ENCODE measurements at places on chromosomes 6 and 20. TPM values are rescaled to one million over a fixed set of nuclear protein-coding genes. Genes with fewer than 3 reads are reported as not detected.

GRCh38 chr6:46420921-46421638 lies 70.2 kb downstream of the RCAN2 start:
- no peak for DNase-seq

DNA sequence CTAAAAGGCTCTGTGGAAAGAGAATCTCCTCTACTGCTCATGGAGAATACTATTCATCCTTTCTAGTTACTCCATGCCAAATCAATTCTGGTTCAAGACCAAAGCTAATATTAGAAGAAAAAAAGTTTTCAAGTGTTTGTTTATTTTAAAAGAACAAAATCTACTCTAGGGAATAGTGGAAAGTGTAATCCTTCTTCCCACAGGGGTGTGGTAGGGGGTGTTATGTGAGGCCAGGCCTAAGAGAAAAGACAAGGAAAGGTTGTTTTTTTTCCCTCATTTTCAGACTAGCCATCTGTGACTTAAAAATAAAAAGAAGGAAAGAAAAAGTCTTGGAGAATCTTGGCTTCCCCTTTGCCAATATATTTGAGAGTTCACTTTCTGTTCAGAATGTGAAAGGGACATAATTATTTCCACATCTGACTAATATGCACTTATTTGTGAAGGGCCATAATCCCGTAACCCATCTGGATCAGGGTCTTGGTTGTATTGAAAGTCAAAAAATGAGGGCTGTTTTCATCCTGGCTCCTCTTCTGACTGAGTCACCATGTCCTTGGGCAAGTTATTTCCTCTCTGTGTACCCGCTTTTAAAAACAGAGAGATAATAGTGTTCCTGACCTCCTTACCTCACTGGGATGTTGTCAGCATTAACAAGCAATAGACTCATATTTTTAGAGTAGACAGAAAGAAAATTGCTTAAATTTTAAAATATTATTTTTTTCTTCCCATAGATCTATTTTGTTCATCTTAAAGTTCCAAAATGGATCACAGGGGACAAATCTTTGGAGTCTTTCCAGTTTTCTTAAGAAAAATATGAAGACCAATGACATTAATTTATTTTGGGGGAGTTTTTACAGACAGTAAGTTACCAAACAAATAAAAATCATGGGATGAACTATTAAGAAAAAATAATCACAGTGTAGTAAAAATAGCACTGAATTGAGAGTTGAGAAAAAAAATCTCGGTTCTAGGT lies 233.7 kb downstream of the IBTK start:
- no peak for DNase-seq

DNA sequence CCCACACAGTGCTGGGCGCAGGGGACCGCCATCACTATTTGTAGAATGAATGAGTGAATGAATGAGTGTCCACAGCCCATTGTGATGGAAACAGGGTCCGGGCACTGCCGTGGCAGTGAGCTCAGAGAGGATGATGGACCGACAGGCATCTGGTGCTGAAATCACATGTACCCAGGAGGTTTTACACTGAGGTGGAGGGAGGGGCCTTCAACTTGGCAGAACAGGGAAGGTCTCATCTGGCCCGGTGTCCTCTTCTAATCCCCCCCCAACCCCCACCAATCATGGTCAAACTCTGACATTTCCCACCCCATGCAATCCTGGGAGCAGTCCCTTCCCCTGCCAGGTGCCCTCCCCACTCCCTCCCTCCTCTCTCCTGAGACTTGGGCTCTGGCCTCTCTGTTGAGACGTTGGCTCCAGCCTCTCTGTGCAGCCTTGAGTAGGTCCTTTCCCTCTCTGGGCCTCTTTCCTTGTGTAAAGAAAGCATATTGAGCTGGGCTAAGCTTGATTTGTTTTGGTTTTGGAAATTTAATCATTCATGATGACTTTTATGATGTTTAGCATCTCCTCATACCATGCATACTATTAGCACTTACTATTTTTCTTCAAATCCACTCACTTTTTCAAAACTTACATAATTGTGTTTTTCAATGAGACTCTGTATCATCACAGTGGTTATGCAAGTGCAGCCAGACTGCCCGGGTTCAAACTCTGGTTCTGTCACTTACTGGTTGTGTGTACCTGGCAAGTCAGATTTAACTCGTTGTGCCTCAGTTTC lies 10.8 kb downstream of the KIAA1755 start:
- DNase-seq = no peak

GRCh38 chr6:126181173-126181741 lies 158.7 kb upstream of the CENPW start:
- no peak for DNase-seq

DNA sequence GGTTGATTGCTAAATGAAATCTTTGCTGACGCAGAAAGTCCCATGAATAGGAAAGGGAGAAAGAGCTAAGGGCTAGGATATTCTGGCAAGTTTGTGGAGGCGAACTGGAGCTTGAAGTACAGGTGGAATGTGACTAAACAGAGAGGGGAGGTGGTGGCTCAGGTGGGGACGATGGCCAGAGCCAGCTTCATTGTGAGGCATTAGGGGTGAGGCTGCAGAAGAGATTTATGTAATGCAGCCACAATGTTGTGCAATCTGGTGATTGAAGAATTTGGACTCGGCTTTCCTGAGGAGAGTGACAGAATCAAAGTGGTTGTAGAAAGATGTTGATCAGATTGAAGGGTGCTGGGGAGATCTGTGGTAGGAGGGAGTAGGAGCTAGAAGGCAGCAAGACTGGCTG lies 42.9 kb upstream of the SPACA1 start:
- no peak for DNase-seq

DNA sequence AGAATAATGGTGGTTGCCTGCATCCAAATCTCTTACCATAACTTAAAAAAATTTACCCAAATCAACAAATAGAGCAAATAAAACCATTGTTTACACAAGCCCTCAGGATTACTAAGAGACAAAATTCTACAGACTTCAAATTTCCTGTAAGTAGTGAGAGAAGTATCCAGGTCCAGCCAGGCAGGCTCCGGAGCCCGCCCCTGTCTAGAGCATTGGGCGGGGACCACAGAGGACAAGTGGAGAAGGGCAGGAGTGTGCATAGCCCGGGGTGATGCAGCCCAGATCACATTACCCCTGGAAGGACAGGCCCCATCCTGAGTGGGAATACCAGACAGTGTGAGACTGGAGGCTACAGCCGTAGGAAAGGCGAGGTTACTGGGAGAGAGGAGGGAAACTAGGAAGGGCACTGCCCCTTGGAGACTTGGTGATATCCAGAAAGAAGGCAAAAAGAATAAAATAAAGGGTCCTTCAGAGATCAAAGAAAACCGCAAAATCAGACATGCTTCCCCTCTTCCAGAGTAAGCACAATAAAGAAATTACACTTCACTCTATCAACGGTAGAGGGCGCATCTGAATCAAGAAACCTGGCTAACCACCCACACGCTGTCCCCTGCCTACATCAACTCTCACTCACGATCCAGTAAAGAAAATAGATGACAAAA lies 26.6 kb downstream of the RIN2 start:
- DNase-seq = no peak

- no peak for DNase-seq
Measured at GRCh38 chr6:163793011-163793983, 378.8 kb downstream of the QKI start.

ASIP gene
- not detected for total RNA-seq

HUS1B gene
- 1.1 TPM for total RNA-seq
